Skeletal muscle cell (primary cell): ENCODE measurements at places on chromosomes 6 and 20.
A peak's percentile ranks its signal among the peaks of the same experiment; 100 is the strongest.

DNA sequence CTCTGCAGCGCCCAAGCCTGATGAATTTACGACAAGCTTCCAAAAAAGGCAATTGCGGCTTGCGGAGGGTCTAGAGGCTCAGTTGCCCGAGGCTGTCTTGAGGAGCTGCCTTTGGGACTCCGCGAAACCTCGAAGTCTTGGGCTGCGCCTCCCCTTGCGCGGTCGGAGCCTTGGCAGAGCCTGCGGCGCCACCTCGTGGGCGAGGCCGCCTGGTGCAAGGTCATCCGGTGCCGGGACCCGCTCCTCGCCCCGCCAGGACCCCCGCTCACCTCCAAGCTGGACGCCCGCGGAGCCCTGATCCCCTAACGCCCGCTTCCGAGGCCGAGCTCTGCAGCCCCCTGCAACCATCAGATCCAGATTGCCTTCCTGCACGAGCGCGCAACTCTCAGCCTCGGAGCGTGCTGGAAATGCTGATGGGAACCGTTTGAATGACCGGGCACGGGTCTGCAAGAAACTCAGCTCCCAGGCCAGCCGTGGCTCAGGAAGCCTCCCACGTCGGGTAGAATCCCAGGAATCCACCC, 14.9 kb upstream of the FAM210B start:
- no peak for DNase-seq

GRCh38 chr6:156391977-156392376, 385.2 kb upstream of the ARID1B start:
- DNase-seq, result no peak

- no peak for DNase-seq
Measured at GRCh38 chr6:130037207-130037811, 18.9 kb downstream of the L3MBTL3 start.

DNA sequence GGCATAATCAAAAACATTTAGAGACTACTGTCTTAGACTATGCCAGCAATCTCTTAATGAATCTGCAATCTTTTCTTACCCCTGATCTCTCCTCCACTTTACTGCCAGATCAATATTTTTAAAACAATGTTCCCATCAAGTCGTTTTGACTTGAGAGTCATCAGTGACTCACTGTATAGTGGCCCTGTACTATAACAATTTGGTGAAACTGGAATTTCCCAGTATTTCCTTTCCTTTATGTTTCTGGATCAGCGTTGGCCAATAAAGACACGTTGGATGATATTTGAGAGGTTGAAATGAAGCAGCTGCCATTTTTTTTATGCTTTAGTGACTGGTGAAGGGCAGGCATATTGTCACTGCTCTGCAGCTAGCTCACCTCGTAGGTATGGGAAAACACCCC, 10.1 kb upstream of the SMIM13 start:
- no peak for DNase-seq

DNA sequence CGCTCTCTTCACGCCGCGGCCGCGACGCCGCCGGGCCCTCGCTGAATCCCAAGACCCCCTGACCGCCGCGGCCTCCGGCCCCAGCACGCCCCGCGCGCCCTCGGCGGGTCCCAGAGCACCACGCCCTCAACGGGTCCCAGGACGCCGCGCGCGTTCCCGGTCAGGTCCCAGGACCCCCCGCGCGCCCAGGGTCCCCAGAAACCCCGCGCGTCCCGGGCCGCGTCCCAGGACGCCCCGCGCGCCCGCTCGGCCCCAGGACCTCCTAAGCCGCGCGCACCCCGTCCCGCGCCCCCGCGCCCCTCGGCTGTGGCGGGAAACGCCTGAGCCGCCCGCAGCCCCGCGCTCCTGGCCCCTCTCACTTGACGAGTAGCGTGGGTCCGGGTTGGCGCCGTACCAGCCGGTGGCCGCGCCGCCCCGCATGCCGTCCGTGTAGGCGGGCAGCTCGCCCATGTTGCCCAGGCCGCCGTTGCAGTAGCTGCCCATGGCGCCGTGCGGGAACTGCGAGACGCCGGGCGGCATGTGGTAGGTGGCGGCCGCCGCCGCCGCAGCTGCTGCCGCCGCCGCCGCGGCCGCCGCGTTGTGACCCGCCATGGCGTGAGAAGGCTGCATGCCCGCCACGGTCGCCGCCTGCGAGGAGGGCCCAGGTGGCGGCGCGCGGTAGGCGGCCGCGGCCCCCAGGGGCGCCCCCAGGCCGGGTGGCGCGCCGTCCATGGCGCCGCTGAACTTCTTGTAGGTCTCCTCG, 556 bp downstream of the NKX2-4 start:
- no peak for DNase-seq

DNA sequence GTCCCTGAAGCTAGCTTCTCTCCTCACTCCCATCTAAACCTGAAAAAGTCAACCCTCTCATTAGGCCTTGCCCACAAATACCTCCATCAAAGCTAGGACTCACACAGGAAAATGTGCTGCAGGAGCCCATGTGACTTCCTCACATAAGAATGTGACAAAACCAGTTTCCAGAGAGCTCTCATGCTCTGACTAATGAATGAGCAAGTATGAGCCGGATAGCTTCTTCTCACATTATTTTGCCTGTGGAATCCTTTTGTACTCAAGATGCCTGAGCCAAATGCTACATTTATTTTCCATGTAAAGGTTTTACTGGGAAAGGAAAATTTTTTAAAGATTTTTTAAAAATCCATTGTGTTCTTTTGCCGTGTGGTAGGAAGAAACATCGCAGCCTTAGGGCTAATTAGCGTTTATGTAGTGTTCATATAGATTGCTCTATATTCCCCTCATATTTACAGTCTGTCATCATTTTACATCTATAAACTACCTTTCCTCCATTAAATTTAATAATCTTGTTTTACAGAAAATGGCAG, 68.6 kb upstream of the CCN6 start:
- peak; percentile 73 for DNase-seq

DNA sequence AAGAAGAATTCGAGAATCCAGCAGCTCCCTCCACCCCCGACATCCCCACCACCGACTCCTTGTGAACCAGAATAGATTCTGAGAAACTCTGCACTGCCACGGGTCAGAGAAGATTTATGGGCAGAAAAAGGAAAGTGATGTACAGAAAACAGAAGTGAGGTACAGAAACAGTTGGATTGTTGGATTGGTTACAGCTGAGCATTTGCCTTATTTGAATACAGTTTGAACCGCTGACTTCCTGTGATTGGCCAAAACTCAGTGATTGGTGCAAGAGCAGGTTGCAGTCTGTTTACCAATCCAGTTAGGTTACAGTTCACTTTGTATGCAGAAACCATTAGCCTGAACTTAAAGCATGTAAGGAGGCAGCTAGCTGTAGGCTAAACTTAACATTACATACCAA, 131.2 kb upstream of the HDDC2 start:
- DNase-seq, result no peak

GRCh38 chr6:4804095-4804494, 27.9 kb downstream of the CDYL start:
- DNase-seq, result peak; percentile 49

DNA sequence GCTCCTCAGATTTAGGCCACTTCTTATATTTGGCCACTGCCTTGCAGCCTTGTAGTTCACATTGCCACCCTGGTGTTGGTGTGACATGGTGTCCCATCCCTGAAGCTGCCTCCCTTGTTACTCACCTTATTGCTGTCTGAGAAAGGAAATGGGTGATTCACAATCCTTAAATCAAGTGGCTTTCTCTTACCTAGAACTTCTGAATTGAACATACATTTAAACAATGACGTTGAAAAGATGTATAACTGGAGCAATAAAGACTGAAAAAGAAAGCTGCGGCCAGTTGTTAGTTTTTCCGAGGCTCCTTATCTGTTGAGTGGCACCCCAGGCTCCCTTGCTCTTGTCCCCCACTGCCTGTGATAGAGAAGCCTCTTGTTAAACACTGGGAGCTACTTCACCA, 28.8 kb upstream of the GNRH2 start:
- no peak for DNase-seq

DNA sequence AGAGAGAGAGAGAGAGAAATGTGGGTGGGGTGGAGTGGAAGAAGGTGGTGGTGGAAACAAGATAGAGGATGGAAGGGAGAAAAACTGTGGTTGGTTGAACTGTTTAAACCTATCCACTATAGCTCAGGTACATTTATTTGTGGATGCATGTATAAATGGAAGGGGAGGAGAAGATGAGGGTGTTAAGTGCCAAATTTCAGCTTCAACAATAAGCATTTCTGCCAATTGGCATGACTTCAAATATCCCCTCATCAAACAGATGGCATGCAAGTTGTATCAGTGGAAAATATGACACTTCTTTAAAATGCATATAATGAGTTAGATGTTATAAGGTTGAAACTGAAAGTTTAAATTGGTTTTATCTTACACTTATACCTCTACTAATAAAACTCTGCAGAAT, 216.1 kb downstream of the LMBRD1 start:
- DNase-seq, result no peak

GRCh38 chr6:35296931-35297600, 552 bp upstream of the DEF6 start:
- DNase-seq, result no peak

DNA sequence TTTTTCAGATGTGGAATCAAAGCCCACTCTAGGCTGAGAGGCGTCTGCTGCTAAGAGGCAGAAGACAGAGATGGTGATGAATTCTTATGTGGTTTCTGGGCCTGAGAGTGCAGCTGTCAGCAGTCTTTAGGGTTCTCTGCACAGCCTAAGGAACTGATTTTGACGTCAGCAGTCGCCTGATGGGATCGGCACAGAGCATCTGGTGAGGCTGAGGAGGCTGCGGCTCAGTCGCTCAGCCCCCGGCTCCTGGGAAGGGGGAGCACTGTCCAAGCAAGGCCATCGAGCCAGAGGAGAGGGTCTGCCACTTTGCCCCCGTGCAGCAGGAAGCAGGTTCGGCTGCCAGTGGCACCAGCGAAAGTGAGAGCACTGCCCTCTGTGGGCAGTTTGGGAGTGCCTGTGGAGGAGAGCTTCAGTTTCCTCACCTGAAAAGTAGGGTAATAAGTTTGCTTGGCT, 92.5 kb downstream of the TCP11 start:
- DNase-seq, result peak; percentile 85

- DNase-seq, result no peak
Measured at GRCh38 chr6:80321011-80321410, 214.5 kb downstream of the BCKDHB start.

GRCh38 chr6:27867051-27867944, 44.9 kb downstream of the OR2B2 start:
- DNase-seq, result no peak
